ENCODE measurements at places on chromosomes 13 and 19.

DNA sequence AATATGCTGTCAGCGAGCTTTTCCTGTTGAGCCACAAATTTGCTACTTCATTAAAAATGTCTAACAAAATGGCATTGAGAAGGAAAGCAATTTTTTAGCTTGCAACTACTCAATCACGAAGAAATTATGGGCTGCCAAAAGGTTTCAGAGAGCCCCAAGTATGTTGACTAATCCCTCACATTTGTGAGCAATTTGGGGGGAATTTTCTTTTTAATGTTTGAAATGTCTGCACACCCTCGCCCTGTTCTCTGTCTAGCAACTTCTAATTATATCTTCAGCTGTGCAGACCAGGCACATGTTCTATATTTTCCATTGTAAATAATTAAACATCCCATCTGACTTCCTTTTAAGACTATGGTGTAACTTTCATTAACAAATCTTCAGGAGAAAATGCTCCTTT lies 192.9 kb downstream of the DCT start:
- DNase-seq = no peak

DNA sequence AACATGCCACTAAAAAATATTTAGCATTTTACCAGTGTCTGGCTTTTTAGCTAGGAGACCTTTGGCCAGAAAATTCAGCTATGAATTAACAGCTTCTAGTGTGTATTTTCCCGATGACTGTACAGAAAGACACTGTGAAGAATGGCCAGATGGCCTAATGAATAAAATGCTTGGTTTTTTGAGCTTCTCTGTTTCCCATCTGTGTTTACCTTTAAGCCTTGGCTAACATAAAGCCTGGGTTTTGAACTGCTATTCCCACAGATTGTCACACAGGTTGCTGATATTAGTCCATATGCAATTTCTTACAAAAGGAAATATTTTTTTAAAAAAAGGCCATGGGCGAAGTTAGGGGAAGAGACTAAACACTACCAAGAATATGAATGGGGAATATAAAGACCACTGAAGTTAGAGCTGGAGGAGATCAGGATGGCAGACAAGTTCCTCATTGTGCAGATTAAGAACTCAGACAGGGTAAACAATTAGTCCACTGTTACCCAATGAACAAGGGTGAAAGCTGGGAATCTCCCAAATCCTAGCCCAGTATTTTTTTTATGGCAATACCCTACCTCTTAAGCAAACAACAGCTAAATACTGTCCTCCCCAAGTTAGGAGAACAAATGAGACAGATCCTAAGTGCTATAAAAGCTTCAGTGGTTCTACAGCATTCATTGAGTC lies 95.1 kb downstream of the DCT start:
- no peak for DNase-seq

DNA sequence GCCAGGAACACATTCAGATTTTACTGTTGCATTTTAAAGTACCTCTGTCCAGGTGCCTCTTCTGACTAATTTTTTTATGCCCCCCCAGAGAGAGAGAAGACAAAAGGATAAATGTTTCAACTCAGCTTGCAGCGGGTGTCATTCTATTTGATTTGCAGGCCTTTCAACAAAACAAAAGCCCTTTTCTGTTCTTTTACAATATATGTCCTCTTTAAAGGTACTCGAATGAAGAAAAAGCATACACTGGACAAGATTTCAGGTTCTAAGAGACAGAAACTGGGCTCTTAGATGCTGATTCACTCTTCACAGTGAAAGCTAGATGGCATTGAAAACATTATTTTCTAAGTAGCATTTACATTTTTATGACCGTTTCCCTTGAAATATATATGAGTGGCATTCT lies 2.9 kb upstream of the FRY start:
- DNase-seq = no peak

DNA sequence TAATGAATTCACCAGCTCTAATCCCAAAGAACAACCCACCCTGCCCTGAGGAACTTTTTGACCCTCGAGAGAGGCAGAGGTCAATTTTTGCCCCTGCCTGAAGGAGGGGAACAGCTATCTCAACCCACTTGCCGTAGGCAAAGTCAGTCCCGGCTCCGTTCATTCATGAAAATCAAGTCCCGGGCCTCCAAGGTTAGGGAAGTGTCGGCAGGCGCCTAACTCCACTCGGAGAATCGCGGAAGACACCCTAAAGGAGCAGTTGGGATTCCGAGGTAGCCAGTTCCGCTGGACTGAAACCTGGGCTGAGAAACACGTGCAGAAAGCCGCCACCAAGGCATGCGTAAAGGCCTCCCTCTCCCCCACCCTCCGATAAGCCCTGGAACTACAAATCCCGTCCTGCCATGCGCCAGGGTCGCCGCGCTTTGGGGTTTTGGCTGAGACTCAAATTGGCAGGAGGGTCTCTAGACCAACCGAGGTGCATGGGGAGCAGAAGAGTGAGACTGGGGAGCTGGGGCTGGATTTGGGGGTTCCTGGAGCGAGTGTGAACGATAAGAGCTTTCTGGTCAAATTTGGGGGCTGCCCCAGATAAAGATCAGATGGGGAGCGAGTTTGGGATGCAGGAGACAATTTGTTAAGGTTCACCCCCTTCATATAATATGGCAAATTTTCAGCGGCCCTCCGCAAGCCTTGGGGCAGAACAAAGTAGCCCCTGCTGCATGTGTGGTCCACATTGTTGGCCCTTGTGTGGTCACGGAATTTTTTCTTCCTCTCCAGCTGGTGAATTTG lies at the start of gene TNPO2:
Gene TNPO2 (minus strand): TSS at position 292 of the 786 bp plus-strand sequence. CDS start 2,955 bp downstream, outside the sequence.
- DNase-seq = peak; percentile 52

DNA sequence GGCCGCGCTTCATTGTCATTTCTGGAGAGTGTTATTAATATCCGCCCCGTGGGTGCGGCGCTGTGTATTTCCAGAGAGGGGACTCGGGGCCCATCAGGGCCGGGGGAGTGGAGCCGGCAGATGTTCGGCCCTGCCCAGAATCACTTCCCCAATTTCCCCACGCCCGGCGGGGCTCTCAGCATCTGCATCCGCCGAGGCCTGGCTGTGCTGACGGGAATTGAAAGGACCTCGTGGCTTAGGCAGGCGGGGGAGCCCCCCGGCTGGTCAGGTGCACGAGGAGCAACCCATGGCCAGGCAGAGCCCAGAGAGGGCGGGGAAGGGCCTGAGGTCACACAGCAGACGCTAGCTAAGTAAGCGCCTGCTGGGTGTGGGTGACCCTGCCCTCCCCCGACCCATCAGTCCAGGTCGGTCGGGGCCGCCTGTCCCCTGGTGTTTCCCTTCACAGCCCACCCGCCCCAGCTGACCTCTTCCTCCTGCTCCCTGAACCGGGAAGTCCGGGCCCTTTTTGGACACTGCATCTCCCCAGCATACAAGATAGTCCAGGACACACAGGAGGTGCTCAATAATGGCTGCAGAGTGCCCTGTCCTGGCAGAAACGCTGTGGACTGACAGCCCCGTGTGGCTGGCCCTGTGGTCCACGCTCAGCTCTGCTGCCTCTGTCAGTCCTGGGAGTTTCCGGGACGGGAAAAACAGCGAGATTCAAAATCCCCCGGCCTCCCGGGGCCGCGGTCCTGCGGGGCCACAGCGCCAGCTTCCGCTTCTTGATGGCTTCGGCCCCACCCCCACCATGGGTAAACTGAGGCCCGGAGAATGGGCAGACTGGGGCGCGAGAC lies 22.1 kb downstream of the ARID3A start:
- no peak for DNase-seq

GRCh38 chr19:6693056-6693471 lies 23.1 kb upstream of the TNFSF14 start:
- no peak for DNase-seq

DNA sequence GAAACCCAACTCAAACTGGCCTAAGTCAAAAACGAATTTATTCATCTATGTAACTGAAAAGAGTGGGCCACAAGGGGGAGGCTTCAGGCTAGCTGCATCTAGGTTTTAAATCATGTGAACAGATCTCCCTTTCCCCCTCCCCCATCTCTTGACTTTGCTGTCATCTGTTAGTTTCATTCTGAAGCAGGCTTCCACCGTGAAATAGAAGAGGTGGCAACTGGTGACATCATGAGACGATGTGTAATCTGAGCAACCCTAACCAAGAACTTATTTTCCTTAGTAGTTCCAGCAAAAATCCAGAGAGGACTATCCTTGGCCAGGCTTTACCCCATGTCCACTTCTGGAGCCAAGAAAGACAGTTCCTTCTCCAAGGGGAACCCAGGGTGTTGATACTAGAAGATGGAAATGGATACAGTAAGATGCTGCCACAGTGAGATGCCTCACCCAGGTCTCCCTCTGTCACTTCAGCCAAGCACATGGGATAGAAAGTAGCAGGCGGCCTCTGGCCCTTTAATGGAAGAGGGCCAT lies 9.4 kb downstream of the SAMD4B start:
- DNase-seq = no peak

GRCh38 chr13:59877933-59878332 lies 285.8 kb downstream of the DIAPH3 start:
- no peak for DNase-seq

DNA sequence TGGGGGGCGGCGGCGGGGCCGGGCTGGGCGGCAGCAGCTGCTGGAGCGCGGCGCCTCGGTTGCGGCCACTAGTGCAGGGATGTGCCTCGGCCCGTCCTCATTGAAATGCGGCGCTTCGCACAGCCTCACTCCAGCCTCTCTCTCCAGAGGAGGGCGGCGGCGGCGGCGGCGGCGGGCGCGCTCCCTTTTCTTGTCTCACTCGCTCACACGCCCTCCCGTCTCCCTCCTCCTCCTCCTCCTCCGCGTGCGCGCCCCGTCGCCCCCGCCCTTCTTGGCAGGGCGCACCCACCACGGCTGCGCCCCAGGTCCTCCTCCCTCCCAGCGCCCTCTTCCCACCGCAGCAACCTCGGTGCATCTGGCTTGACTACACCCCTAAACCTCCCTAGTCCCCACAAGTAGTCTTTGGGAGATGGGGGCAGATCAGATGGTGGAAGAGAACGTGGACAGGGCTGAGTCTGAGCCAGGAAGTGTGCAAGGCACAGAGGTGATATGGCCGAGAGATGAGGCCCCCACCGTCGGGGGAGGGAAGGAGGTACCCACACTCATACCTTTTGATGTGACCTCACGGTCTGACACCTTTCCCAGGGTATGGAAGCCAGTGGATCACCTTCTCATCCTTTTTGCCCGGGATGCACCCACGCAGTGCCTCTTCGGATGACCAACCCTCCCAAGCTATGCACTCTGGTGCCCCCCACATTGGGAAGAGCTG lies at the start of gene DCLK1:
Gene DCLK1 (minus strand): TSS at position 161 of the 709 bp plus-strand sequence.
- no peak for DNase-seq

DNA sequence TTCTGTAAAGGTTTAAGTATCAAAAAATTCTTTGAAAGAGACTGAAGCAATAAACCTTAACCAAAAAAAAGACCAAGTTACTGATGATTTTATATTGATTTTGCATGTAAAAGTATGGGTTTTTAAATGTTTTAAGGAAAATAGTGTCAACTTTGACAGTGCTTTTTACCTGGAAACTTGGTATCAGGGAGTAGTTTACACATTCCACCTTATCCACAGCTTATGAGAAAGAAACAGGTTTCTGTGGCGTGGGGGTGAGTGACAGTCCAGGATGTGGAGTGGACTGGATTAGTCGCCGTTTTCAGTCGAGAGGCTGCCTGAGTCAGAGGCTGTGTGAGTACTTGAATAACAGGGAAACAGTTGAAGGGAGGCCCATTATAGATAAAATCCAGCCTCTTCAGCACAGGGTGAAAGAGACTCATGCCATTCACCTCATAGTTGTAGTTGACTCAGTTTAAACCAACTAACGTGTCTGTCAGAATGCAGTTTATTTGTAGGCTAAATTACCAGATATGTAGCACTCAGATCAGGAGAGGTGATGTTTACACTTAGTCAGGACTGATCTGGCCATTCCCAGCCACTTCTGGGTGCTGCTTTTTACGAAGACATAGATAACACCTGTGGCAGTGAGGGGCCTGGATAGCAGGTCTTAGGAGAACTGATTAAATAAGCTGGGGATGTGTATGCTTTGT lies 595 bp upstream of the GPR183 start:
- peak; percentile 43 for DNase-seq

GRCh38 chr13:68428292-68428691 lies 1198.2 kb upstream of the PCDH9 start:
- DNase-seq = no peak

DNA sequence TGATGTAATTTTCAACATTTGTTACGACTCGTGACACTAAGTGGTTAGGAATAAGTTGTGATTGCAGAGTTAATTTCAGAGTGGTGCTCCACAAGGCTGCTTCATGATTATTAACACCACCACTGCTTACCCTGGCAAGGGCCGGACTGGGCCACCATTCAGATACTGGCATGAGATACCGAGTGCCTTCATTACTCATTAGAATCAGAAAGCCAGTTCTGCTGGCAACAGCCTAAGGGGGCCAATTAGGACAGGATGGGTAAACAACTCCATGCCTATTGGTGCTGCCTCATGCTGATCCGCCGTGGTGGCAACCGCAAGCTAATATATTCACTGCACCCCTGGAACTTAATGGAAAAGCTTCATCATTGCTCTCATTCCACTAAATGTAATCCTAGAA lies 575.1 kb downstream of the EFNB2 start:
- no peak for DNase-seq

DNA sequence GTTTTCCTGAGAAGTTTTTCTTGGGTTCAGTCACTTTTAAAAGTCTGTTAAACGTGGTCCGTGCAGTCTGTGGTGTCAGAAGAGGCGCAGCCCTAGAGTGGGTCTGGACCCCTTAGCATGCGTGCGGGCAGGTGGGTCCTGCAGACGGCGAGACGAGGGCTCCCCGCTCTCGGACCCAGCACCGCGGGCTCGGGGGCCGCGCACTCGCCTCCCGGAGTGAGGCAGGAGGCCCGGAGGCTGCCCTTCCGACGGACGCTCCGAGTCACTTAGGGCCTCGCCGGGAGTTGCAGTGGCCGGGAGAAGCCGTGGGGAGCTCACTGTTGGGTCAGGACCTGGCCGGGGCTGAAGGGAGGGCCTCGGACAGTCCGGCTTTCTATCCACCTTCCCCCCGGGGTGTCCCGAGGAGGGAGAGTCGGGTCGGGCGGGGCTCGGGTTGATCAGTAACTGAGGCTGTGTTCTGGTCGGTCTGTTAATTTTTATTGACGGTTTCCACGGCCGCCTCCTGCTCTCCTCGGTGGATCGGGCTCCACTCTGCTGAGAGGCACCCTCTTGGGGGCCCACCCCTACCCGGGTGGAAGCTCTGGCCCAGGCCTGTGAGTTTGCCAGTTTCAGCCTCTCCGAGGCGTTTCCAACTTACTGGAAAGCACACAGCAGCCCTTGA lies 1.3 kb downstream of the PTBP1 start:
- DNase-seq = no peak

GRCh38 chr13:28751175-28751960 lies 32.6 kb upstream of the SLC46A3 start:
- DNase-seq = no peak

DNA sequence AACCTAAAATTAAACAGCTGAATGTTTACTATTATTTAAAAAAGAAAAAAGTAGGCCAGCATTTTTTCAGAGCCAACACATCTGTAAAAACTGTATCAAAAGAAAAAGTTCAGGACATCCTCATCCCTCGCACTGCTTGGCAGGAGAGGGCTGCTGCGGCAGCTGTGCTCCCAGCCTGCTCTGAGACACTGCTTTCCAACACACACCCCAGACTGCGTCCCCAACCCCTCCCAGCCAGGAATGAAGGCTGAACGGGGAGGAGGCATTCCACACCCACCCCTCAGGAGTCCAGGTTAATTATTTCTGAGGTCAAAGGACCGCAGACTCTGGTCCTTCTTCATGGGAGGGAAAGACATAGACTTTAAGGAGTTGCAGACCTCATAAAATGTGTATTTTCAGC lies 43.1 kb downstream of the COL4A1 start:
- DNase-seq = no peak
